ENCODE measurements at places on chromosomes 12 and 14. TPM values are rescaled to one million over a fixed set of nuclear protein-coding genes. Genes with fewer than 3 reads are reported as not detected.

Gene OR6C70
- not detected for total RNA-seq

Gene SIX1
- not detected for total RNA-seq

Gene CACNA1C
- not detected for total RNA-seq

Gene MGST1
- total RNA-seq: 71.3 TPM

Gene SLC38A2
- 112 TPM for total RNA-seq

Gene LRTM2
- total RNA-seq: not detected

Gene HHIPL1
- not detected for total RNA-seq

Gene ABCB9
- 4.9 TPM for total RNA-seq

Gene CLEC4D
- not detected for total RNA-seq

Gene FOXA1
- total RNA-seq: 0.61 TPM

Gene PAPOLA
- 119 TPM for total RNA-seq

Gene SDS
- total RNA-seq: not detected

Gene KRT5
- total RNA-seq: not detected

Gene PPFIA2
- not detected for total RNA-seq

Gene SRRM4
- total RNA-seq: not detected

Gene MGAT4C
- total RNA-seq: not detected

Gene BORCS5
- 23.5 TPM for total RNA-seq

Gene RD3L
- total RNA-seq: not detected

Gene TBX5
- not detected for total RNA-seq

Gene EID3
- 3.4 TPM for total RNA-seq

Gene ANKRD33
- total RNA-seq: not detected

Gene IQSEC3
- not detected for total RNA-seq

Gene HIP1R
- total RNA-seq: 21.7 TPM

Gene TAS2R42
- not detected for total RNA-seq

Gene TMEM106C
- total RNA-seq: 93.1 TPM

Gene CLEC4E
- total RNA-seq: not detected

Gene BTBD7
- 17.0 TPM for total RNA-seq

Gene TRPV4
- total RNA-seq: not detected

Gene KRT2
- 0.08 TPM for total RNA-seq

Gene GPR65
- 8.2 TPM for total RNA-seq

Gene SLC17A8
- not detected for total RNA-seq

Measured in GM12878 (cell line).